ENCODE measurements at places on chromosomes 1 and 21.

GRCh38 chr1:204384636-204385352, 25.1 kb upstream of the PLEKHA6 start:
- no peak for DNase-seq

DNA sequence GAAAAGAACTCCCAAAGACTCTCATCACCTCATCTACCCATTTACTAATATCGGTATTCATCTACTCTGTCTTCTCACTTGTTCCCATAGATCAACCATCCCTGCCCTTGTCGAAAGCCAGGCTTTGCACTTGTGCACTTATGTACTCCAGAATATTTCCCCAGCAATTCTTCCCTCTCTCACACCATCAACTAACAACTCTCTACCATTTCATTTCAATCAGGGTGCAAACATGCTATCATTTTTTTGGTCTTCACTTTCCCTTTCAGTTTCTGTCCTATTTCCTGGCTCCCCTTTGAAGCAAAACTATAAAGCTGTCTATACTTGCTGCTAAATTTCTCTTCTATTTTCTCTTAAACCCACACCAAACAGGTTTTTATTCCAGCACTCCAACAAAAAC, 6.7 kb downstream of the C1orf105 start:
- DNase-seq, result no peak

GRCh38 chr1:206742719-206743383, 27.7 kb upstream of the IL19 start:
- DNase-seq, result no peak

GRCh38 chr1:184994301-184994700, 20.0 kb upstream of the NIBAN1 start:
- no peak for DNase-seq

- DNase-seq, result no peak
Observed at GRCh38 chr21:24188506-24188905, 1418.8 kb downstream of the MRPL39 start.

DNA sequence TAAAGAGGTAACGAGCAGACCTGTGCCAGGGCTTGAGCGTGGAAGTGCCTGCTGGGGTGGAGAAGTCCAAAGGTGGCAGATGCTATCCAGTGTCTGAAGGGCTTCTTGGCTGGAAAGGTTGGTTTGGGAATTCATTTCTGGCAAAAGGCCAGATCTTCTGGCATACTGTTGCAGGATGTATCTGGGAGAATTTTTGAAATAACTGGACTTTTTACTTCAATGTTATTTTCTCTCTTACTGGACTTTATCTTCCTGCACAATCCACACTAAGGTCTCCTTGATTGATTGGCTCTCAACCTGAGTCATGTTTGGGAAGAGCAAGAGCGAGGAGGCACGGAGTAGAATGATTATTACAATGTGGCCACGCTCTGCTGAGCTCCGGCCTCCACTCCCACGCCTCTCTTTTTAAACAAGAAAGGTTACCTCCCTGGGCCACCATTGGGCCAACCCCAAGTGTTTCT, 278.4 kb downstream of the TM2D1 start:
- no peak for DNase-seq

DNA sequence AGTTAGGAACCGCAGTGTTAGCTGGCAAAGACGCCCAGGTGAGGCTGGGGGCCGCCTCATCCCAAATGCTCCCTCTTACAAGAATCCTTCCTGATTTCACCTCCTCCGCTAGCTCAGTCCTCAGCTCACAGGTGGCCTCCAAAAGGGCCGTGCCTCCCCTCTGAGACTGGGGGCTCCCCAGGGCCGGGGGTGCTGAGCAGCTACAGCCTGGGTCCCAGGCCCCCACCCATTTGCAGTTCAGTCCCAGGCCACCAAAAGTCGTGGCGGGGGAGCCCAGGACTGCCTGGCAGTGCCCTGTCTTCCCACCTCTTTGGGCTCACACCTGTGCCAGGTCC, 29.6 kb downstream of the RNU1-1 start:
- no peak for DNase-seq

- DNase-seq, result no peak
Observed at GRCh38 chr1:154993572-154994268, at the start of gene LENEP. Gene LENEP, plus strand, starts transcription at chr1:154993586. Its CDS starts 22 bp downstream, at chr1:154993608.

DNA sequence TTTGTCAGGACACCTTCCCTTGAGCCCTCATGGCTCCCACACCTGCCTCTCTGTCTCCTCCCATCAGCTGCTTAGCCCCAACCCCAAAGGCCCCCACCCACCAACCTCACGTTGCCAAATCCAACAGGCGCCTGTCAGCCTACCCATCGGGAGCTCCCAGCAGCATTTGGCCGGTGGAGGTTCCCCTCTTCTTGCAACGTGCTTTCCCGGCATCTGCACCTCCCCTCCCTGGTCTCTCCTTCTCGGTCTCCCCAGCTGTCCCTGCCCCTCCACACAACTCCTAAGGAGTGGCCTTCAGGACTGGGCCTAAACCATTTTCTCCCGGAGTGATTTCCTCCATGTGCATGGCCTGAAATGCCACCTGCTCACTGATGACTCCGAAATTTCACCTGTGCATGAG, 71.9 kb downstream of the KLHDC7A start:
- no peak for DNase-seq

- no peak for DNase-seq
Observed at GRCh38 chr1:214078950-214079349, 91.2 kb downstream of the PROX1 start.

- peak; percentile 15 for DNase-seq
Observed at GRCh38 chr1:28190337-28190979, 14.0 kb upstream of the PTAFR start.

- DNase-seq, result no peak
Observed at GRCh38 chr1:243848165-243848857, 1.7 kb downstream of the AKT3 start.

DNA sequence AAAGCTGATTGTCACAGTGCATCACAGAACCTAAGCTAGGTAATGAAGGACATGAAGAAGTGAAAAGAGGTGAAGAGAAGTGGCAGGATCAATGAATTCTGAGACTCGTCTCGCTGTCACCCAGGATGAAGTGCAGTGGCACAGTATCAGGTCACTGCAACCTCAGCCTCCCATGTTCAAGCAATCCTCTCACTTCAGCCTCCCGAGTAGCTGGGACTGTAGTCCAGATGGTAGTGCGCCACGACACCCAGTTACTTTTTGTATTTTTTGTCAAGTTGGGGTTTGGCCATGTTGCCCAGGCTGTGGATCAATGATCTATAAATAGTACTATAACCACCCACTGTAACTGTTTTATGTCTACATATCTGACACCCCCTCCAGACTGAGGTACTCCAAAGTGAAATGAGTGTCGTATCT, 33.1 kb downstream of the PTP4A2 start:
- DNase-seq, result no peak

GRCh38 chr1:206949208-206949607, 2.9 kb upstream of the PIGR start:
- no peak for DNase-seq

- DNase-seq, result no peak
Observed at GRCh38 chr21:36695283-36695634, 3.7 kb upstream of the SIM2 start.

DNA sequence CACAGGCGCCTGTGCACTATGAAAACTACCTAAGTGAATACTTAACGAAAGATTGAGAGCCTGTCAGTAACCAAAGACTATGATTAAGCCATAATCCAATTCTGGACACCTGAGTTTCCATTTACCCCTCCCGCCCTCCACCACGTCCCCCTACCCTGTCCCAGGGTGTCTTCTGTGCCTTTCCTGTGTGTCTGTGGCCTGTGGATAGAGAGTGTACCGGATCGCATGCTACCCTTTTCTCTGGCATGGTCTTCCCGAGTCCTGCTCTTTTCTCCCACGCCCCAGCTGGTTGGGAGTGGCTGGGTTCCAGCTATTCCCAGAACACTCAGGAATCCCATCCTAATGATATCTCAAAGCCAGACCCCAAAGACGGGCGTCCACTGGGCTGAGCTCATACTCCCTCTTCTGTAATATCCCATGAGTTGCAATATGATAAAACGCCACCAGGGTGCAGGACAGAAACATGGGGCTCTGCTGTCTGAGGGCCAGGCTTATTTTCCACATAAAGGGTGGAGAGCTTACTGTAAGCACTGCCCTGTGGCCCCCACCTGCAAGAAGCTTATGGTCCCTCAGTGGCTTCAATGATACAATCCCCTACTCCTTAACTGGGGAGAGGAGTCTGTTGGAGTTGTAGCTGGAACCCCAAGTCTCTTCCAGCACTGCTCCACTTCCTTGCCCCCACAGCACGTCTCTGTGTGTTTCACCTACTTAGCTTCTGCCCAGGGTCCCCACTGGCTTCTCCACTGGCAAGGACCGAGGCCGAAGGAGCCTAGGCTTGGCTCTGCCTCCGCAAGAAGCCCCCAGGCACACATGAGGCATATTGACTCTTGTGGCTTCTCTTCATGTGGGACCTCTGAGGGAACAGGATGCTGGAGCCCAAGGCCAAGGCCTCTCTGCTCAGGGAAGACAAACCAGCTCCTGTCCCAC, 17.6 kb upstream of the ALX3 start:
- DNase-seq, result peak; percentile 73

- no peak for DNase-seq
Observed at GRCh38 chr1:180530501-180530900, 28.1 kb upstream of the ACBD6 start.

DNA sequence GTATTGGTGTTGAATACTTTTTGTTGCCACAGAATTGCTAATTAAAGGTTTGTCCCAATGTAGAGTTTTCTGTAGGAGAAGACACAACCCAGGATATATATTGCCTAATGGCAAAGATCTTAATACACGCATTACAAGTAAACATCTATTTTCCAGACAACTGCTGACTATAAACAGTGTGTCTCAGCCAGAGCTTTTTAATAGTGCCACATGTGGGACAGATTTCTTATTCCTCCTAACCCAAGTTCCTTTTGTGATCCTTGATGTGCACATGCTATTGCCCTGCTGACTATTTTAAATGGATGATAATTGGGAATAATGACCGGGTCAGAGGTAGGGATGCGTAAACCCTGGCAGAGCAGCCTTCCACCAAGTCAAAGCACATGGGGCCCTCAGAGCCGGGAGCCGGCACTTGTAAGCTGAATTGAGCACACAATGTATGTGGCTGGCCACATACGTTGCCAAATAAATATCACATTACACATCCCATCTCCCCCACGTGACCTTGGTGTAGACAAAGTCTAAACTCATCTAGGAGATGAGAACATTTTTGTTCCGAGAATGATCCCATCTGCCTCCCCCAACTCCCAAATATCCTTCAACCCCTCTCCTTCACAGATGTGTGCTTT, 209.8 kb upstream of the NFIA start:
- DNase-seq, result no peak

DNA sequence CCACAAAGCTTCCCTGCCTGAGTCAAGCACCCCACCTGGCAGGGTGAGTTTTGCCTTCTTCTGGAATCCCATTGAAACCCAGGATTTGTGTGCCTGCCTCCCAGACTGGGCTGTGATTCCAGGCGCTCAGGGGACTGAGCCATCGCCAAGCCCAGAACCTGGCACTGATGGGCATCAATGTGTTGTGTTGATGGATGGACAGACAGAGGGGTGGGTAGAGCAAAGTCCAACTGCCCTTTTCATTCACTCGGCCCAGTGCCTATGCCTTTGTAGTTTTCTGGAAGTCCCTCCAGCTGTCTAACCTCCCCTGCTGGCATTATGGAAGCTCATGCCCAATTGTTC, 66.0 kb upstream of the LAPTM5 start:
- DNase-seq, result no peak

- DNase-seq, result no peak
Observed at GRCh38 chr1:155136748-155137147, 1.1 kb downstream of the SLC50A1 start.

GRCh38 chr1:85494904-85495266, 29.9 kb upstream of the DDAH1 start:
- DNase-seq, result no peak

DNA sequence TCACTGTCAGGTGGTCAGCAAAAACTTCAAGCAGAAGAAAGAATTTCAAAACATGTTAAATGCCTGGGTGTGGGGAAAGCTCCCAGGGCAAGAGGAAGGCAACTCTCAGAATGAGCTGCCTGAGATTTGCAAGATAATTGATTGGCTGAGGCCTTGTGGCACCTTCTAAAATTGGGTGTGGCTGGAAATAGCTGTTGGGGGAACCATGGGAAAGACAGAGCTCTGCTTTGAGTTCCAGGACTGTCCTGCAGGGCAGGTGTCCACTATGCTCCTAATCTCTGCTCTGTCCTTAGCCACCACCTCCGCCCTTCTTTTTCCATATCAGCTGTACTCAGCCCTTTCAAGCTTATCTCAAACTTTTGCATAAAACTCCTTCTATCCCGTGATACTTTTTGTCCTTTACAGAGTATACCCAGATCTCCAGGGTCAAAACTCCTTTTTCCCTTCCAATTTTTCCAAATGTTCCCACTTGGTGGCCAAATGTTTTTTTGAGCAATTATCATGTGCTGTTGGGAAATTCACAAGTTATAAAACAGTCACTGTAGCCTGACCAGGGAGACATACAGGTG, 23.8 kb upstream of the PPP2R5A start:
- peak; percentile 65 for DNase-seq

- DNase-seq, result peak; percentile 91
Observed at GRCh38 chr1:2314273-2314802, 77.0 kb downstream of the MORN1 start.

GRCh38 chr1:161261261-161262235, 3.0 kb downstream of the PCP4L1 start:
- DNase-seq, result no peak

GRCh38 chr21:35652872-35653271, 407.5 kb downstream of the SETD4 start:
- no peak for DNase-seq

GRCh38 chr1:165397944-165398343, 41.4 kb upstream of the LMX1A start:
- peak; percentile 85 for DNase-seq

DNA sequence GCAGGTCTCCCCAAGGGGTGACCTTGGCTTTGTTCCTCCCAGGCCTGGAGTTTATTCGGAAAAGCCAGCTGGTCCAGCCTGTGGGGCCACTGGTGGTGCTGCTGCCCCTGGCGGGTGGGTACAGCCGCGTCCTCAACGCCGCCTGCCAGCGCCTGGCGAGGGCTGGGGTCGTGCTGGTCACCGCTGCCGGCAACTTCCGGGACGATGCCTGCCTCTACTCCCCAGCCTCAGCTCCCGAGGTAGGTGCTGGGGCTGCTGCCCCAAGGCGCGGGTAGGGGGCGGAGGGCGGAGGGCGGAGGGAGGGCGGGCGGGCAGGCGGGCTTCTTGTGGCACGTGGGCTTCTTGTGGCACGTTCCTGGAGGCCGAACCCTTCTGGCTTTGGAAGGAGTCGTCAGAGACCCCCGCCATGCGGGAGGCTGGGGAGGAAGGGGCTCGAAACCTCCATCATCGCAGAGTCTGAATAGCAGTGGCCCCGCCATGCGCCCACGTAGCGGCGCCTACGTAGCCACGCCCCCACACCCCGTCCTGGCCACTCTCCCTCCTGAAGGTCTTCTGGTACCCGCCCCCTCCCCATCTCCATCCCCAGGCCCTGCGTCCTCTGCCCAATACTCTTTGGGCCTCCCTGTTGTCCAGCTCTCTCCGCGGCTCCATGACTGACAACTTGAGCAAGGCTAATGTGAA, 16.7 kb downstream of the PCSK9 start:
- DNase-seq, result peak; percentile 49

GRCh38 chr21:41975391-41976272, 21.8 kb upstream of the C2CD2 start:
- peak; percentile 64 for DNase-seq

- peak; percentile 83 for DNase-seq
Observed at GRCh38 chr21:33402001-33402979, 923 bp upstream of the IFNGR2 start.

GRCh38 chr1:27999055-27999454, 39.3 kb downstream of the XKR8 start:
- DNase-seq, result no peak
